ENCODE measurements at places on chromosomes 11 and 22. TPM values are rescaled to one million over a fixed set of nuclear protein-coding genes. Genes with fewer than 3 reads are reported as not detected.

CRYBA4 gene
- total RNA-seq, result not detected

FGF19 gene
- not detected for total RNA-seq

UFD1 gene
- total RNA-seq, result 56.2 TPM

GRCh38 chr11:67314218-67314617 lies 10.9 kb downstream of the SSH3 start:
- no peak for ATAC-seq

GRCh38 chr11:109864834-109865547 lies 228.2 kb upstream of the ZC3H12C start:
- ATAC-seq, result no peak

Data from gastroesophageal sphincter (tissue), 4 donors.